ENCODE measurements at places on chromosomes 7 and 10.

DNA sequence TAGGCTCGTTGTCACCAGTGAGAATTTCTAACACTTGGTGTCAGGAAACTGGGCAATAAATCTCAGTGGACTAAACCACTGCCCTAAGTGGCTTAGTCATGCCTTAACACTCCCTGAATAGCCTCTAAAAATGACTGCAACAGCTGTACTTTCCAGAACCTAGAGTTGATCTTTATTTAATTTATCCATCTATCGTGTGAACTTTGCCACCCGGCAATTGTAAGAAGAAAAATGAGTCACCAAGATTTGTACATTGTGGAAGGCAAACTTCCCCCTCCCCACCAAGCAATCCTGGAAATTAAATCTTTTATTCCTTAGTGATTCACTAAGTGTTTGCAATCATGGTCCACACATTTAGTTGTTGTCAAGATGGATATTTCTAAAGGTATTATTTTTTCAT, 47.1 kb downstream of the NXPH1 start:
- no peak for DNase-seq

GRCh38 chr10:46234431-46235060, 52.3 kb upstream of the ANTXRL start:
- no peak for DNase-seq

DNA sequence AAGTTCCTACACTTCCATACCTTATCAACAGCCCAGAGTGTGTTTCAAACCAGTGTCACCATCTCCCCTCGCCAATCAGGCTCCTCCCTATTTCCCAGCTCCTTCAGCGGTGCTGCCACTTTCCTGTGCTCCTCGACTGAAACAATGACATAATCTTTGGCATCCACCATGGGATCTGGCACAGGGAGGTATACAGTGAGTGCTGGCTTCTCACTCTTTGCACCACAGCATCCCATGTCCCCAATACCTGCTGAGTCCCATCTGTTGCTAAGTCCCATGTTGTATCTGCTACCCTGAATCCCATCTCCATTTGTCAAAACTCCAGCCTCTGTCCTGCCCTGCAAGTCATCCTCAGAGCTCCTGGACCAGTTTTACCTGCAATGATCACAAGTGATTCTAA, 15.4 kb downstream of the PAXIP1 start:
- no peak for DNase-seq

GRCh38 chr10:110457851-110458250, 39.9 kb upstream of the DUSP5 start:
- DNase-seq, result no peak

- peak; percentile 26 for DNase-seq
Observed at GRCh38 chr10:71366690-71367089, 30.0 kb upstream of the CDH23 start.

DNA sequence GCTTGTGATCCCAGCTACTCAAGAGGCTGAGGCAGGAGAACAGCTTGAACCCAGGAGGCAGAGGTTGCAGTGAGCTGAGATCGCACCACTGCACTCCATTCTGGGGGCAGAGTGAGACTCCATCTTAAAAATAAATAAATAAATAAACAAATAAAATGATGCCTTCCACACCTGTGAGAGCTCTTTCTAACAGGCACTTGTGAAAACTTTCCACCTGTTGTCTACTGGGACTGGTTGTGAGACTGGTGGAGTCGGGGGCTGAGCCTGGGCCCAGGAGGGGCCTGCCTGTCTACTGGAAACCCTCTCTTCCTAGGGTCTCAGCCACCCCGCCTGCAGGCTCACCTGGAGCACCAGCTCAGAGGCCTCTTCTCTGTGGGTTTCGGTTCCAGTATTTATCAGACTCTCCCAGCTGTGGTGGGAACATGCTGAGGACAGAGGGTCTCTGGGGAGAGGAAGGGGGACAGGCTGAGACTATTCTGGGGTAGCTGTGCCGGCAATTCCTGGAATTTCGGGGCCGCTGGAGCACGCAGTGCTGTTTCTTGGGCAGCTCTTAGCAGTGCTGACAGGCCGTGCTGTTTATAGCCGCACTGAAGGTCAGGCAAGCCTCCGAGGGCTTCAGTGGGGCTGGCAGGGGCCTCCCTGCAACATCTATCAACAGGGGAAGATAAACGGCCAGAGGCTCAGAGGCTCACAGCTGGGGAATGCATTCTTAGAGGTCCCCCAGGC, 3.8 kb downstream of the LDB3 start:
- no peak for DNase-seq

- DNase-seq, result no peak
Observed at GRCh38 chr7:44711528-44711927, 37.1 kb upstream of the ZMIZ2 start.

DNA sequence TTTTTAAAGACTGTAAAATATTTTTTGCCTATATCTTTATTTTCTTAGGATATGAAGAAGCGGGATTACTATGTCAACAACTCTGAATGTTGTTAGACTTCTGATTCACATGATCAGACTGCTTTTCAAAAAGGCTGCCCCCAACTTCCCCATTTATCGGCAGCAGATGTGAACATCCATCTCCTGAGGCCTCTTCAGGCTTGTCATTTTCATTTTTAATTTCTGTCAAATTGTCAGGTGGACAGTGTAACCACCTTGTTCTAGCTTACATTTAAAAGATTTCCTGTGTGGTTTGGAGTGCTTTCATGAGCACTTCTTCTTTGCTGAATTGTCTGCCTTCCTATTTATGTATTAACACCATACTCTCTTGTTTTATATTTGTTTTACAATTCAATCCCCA, 78.8 kb upstream of the GSDME start:
- DNase-seq, result no peak

DNA sequence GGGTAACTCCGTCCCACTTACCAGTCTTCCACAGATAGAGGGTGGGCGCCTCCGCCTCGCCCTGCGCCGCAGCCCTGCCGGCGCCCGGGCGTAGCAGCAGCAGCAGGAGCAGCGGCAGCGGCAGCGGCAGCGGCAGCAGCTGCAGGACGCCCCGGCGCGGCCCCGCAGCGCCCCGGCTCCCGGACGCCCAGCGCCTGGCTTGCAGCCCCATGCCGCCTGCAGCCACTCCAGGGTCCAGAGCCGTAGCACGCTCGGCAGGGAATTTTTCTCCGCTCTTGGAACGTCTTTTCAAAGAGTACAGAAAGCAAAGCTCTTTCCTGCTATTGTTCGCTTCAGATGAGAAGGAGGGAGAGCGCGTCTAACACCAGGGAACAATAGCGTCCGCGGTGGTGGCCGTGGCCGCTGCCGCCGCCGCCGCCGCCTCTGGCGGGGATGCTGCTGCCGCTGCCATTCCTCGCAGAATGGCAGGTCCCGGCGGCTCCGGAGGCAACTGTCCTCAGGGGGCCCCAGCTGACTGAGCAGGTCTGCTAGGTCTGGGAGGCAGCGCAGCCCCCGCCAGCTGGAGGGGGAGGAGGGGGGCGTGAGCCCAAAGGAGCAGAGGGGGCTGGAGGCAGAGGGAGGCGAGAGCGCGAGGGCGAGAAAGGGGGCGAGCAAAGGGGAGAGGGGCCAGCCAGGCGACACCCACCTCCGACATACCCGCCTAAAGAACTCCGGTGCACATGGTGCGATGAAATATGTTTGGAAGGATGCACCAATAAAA, at the start of gene THSD7A:
TSS of gene THSD7A (minus strand) at position 463 of the 760 bp plus-strand sequence. CDS start at position 211, 252 bp downstream.
- peak; percentile 69 for DNase-seq

DNA sequence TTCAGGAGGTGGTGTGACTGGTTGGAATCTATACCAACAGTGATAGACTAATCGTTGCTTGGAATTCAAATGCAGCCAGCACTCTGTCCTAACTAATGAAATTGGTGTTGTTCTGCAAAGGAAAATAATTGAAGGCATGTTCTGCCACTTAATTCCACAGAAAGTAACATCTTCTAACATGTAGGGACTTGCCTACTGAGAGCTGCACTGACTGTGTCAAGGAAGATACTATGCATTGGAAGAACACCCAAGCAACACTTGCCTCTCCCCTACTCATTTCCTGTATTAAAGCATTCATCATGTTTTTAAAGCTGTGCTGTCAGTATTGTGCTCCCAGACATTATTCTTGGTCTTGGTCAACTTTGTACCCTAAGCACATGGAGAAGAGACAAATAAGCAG, 2.7 kb upstream of the CYP3A7 start:
- DNase-seq, result no peak

GRCh38 chr10:47225928-47226645, 73.9 kb upstream of the GDF10 start:
- DNase-seq, result no peak

GRCh38 chr10:35554036-35554435, 51.1 kb upstream of the GJD4 start:
- no peak for DNase-seq

Data from GM23248 (cell line).